ENCODE measurements at places on chromosomes 4 and X.
A peak's percentile ranks its signal among the peaks of the same experiment; 100 is the strongest.

GRCh38 chrX:77768787-77769186 lies 17.2 kb downstream of the ATRX start:
- no peak for DNase-seq

- peak; percentile 15 for DNase-seq
Measured at GRCh38 chr4:8201321-8201781, 2.3 kb downstream of the SH3TC1 start.

DNA sequence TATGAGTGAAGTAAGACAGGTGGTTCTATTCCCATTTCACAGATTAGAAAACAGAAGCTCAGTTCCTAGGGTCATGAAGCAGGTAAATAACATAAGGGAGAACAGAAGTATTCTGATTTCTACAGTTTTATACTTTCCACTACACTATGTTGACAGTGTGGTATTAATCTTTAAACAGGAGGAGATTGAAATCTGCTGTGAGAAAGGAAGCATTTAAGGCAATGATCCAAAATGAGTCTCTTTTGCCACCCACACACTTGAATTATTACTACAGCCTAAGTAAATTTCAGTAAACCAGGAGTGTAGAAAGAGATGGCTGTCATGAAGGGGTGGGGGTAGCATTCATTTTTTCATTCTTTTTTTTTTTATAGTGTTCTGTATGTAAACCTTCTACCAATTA lies 893.0 kb downstream of the C4orf33 start:
- DNase-seq, result no peak

DNA sequence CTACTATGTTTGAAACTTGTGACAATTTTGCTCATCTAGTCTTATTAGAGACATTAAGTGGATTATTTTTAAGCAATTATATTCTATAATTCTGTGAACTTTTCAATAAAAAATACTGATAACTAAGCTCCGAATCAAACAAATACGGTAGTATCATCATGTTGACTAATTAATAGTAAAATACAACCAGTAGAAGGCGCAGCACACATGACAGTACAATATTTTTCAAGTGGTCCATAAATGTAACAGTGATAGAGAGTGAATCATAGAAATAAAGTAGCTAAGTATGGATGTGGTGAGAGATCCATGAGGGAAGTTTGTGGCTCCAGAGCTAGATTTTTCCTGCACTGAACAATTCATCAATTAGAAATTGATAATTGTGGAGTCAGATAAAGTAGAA lies 666.2 kb downstream of the KCTD8 start:
- no peak for DNase-seq

Measured in activated CD8-positive, alpha-beta memory T cell treated with anti-CD3 and anti-CD28 coated beads for 48 hours (primary cell).